SW 1271 (cell line): ENCODE measurements at places on chromosomes 2 and 18.

DNA sequence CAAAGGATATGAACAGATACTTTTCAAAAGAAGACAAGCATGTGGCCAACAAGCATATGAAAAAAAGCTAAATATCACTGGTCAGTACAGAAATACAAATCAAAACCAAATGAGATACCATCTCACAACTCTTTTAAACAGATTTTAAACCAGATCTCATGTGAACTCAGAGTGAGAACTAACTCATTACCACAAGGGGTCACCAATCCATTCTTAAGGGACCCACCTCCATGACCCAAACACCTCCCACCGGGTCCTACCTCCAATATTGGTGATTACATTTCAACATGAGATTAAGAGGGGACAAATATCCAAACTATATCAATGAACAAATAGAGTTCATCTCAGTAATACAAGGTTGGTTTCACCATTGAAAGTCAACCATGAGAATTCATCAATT is 319.8 kb upstream of the GULP1 start:
- DNase-seq = no peak

DNA sequence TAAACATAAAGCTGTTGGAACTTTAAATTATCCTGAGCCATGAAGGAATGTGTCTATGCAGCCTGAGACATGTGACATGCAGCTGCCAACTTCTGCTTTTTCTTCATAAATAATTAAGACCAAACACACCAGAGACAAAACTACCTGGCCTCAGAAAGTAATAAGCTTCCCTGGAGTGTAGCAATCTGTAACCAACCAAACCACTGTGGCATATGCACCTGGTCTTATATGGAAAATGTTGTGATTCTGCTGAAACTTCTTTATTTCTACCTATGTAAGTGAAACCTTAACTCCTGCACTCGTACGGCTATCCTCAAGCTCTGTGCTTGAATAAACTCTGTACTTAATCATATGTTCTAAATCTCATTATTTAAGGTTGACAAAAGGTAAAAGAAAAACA is 515.0 kb downstream of the TMEM182 start:
- DNase-seq = no peak

DNA sequence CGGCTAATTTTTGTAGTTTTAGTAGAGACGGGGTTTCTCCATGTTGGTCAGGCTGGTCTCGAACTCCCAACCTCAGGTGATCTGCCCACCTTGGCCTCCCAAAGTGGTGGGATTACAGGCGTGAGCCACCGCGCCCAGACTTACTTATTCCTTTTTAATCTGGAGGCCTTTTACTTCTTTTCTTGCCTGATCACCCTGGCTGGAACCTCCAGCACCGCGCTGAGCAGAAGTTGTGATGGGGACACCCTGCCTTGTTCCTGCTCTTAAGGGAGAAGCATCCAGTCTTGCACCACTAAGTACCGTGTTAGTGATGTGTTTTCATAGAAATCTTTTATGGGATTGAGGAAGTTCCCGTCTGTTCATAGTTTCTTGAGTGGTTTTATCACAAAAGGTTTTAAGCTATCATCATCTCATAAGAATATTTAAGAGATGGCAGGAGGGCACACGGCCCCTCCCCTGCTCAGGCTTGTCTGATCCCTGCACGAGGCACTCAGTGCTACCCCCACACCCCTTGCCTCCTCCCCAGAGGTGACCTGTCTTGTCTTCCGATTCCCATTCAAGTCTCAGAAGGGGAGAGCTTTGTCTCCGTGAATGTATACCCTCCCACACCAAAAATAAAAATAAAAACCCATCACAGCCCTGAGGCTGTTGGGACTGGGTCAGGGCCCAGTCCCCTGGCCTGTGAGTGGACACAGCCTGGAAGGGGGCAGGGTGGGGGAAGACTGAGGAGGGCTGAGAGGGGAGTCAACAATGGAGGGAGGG is 65.3 kb upstream of the SMAD7 start:
- DNase-seq = no peak

DNA sequence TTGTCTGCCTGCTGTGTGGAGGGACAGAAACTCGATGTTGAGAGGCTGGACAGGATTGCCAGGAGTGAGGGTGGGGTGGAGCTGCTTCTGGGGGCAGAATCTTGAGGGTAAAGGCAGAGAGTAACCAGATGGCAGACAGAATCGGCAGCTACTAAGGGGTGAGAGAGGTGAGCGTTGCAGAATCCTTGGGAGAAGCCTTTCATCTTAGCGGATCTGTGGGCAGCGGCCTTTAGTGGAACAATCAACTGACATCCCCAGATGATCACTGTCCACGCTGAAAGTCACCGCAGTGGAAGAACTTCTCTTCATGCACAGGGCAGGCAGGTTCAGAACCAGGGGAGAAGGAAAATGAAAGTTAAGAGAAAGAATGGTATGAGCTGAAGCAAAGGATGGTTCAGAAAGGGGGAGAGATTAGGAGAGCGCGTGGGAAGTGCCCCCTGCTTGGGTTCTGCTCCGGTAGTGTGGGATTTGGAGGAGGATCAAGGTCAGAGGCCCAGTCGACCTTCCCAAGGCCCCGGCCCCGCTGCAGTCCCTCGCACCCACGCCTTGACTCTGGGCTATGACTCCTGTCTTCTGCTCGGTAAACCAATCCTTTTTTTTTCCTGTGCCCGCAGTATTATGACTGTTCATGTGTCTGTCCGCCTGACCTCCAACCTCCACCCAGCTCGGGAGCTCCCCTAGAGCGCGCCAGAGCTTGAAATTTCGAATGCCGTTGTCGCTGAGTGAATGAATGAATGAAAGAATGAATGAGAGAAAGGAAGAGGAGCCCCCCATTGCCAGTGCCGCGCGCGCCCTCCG is 584 bp downstream of the BOLA3 start:
- DNase-seq = no peak

GRCh38 chr2:64996871-64997307 is 7.7 kb downstream of the SLC1A4 start:
- DNase-seq = peak; percentile 7

- no peak for DNase-seq
Observed at GRCh38 chr2:97745474-97746174, 32.2 kb downstream of the ZAP70 start.

GRCh38 chr2:173602153-173602795 is 247.6 kb downstream of the CDCA7 start:
- DNase-seq = no peak

DNA sequence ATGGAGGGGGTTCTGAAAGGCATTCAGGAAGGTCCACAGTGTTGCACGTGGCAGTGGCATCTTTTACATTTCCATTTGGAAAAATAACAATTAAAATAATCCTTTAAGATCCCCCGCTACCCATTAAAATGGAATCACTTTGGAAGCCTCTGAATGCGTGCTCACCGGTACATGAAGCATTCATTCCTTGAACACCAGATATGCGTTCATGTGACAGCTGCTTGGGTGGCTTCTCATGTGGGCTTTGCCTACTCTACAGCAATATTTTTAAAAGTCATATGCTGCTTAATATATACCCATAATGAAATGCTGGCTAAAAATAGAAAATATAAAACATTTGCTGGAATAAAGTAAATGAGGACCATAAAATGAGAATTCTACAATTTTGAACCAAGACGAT is 14.4 kb upstream of the HAAO start:
- no peak for DNase-seq

DNA sequence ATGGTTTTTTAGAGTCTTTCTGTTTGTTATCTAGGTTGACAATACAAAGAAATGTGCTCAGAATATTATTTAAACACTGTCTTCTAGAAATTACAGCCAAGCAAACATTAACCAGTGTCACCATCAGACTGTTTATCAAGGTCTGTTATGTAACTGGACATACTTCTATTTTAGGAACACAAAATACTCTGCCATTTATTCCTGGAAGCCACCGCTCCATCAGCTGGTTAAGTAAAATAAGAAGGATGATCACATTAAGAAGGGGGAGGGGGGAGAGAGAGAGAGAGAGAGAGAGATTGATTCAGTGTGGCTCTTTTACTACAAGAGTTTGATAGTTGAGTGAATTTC is 47.9 kb downstream of the MBP start:
- no peak for DNase-seq

- DNase-seq = no peak
Observed at GRCh38 chr2:191846515-191847476, at the start of gene CAVIN2. Gene CAVIN2, minus strand, starts transcription at chr2:191847088. Its CDS starts 163 bp downstream, at chr2:191846925.
